Central memory CD4-positive, alpha-beta T cell (primary cell): ENCODE measurements at places on chromosomes 4 and X.

DNA sequence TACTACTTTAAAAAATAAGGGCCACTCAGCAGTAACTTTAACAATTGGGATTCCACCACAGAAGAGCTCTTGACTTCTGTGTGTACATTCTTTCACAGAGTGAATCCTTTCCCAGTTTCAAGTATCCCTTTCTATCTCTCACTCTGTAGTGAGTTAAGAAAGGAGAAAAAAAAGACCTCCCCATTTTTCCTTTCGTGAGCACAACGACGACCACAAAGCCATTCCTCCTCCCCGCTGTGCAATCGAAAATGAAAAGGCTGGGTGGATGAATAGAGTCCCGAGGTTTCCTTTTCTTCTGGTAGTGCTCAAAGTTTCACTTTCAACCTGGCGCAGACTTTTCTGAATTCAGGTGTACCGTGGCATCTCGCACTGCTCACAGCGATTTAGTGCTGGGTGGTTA is 58.0 kb downstream of the TAB3 start:
- peak; percentile 11 for DNase-seq

DNA sequence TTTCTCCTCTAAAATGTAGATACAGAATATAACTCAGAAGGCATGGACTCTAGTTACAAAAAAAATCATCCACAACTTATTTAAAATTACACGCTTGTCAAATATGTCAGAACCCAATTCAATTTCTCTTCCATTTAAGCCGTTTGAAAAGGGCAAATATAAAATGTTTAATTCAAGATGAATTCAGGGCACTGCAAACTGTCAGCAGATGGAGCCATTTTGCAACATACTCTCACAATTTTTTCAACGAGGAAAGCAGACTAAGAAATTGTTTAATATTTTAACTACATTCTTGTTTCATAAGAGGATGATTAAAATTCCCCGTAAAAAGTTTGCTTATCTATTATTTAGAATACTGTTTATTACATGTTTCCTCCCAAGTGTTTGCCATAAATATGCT is 321.3 kb upstream of the CPXCR1 start:
- no peak for DNase-seq

DNA sequence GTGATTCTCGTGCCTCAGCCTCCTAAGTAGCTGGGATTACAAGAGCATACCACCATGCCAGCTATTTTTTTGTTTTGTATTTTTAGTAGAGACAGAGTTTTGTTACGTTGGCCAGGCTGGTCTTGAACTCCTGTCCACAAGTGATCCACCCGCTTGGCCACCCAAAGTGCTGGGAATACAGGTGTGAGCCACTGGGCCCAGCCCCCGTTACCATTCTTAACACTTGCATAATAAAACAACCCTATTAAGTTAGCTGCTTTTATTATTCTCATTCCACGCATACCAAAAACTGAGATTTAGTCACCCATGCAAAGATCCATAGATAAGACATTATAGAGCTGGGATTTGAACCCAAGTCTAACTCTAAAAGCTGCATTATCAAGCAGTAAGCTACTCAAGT is 6.0 kb upstream of the TEX13A start:
- no peak for DNase-seq

DNA sequence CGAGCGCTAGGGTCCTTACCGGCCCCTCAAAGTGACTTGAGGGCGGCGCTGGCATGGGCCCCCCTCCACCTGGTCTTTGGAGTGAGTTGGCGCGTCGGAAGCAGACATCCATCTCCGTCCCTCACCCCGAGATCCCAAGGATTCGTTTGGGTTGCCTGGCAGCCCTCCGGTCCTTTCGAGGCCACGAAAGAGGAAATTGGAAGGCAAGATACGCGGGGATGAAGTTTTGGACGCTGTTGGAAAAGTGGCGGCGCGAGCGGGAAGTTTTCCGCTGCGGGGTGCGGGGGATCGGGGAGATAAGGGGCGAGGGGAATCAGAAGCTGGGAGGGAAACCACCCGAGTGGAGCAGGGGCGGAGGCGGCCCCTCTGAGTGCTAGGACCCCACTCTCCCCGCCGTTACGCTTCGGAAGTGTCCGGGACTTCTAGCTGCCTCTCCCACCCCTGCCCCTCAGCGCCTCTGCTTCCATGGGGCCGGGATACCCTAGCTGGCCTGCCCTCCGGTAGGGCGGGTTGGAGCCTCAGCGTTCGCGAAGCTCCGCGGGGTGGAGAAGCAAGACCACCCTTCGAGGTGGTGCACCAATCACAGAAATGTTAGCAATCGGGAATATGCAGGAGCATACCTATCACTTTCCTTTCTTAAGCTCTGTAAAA is 57.8 kb downstream of the FRMPD3 start:
- DNase-seq: no peak

DNA sequence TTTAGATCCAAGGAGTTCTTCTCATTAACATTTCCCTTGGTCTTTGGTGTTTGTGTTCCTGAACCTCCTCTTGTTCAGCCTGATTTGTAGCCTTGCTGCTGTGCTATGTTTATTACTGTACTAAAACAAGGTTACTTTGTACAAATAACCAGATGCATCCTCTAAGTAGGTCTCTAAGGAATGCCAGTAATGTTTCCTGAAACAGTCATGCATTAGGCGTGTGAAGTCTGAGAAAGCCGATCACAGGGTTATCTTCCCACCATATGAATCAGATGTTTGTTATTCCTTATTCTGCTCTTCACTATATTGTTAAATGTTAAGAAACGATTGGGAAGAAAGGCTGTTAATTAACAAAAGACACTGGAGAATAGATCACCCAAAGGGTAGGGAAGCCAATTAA is 66.9 kb downstream of the GALNTL6 start:
- no peak for DNase-seq

DNA sequence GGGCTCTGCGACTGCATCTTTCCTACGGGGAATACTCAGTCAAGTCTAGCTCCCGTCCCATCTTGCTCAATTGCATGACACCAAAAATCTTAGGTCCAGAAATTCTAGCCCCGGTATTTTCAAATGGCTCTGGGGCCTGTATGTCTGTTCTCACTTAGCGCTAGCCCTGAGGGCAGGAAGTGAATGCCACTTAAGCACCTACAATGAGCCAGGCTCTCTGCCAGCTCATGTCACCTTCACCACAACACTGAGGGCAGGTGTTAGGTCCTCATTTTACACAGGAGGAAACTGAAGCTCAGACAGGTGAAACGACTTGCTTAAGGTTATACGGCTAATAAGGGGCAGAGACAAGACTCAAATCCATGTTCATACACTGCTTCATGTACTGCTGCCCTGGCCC is 282.8 kb downstream of the PPP1R2C start:
- DNase-seq: peak; percentile 10

GRCh38 chrX:38233891-38234667 is 13.4 kb upstream of the SRPX start:
- no peak for DNase-seq

DNA sequence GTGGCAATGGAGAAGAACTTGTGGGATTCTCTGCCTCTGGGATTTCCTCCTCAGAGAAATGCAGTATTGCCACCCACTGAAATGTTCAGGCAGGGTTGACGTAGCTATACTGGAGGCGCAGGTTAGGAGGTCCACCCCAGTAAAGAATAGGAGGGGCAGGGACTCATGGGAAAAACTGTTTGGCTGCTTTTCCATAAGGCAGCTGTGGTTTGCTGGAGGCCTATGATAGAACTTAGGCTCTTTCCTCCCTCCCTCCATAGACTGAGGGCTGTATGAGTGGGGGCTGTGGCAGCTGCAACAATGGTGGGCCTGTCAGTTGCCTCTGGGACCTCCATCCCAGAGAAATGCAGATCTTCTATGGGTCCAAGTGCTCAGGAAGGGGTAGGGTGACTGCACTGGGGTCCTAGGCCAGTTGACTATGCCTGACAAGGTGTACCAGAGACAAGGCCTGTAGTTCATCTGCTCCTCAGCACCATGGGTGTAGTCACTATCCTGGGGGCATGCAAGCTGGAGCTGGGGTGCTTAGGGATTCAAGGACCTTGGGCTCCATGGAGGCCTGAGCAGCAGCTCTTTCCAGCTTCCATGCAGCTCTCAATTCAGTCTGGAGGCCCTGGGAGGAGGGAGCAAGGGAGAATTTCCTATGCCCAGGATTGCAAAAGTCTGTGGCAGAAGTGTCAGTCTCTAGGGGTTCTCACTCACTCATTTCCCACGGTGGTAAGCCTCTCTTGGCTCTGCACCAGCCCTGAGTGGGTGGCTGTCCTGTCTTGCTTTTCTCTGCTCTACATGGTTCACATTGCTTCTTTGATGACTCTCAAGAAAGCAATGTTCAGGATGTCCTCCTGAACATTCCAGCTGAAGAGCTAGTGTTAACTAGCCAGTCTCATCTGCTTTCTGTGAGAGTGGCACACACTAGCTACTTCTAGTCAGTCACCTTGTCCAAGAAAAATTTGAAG is 353.0 kb downstream of the IDS start:
- no peak for DNase-seq

DNA sequence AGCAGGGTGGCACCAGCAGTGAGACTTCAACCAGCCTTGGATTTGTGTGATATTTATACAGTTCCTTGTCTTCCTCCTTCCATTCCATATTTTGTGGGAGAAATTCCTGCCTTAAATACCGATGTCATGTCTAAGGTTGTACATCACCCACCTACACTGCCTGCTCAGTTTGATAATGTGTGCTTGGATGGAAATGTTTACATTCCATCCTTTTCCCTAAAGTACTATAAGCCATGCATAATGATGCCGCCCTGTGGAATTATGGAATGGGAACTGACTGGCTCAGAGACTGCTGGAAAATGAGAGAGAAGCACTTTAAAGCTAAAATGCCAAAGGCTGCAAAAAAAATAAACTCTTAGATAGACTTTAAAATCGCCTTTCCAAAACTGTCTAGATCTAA is 11.3 kb upstream of the GLUD2 start:
- no peak for DNase-seq

DNA sequence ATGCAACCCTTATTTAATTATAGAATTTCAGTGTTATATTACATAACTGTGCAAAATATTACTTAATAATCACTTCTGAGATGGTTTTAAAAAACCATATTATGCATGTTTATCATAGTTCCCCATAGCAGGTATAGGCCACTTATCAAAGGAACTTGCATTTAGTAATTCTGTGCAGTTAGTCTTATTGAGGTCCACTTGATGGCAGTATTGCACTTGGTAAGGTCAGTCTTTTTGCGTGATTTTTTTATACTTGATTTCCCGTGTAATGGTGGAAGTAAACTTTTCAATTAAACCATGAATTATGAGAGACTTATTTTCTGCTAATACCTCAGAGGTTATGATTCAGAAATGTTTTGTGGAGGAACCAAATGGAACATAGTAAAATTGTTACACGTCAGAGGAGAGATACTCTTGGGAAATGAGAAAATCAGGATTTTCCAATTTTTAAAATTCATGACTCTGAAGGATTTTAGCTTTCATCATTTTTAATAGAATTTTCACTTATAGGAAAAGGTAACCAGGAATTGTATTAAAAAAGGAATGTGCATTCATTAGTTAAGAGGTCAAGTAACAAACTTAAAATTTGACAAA is 230.0 kb downstream of the CCSER1 start:
- DNase-seq: no peak

DNA sequence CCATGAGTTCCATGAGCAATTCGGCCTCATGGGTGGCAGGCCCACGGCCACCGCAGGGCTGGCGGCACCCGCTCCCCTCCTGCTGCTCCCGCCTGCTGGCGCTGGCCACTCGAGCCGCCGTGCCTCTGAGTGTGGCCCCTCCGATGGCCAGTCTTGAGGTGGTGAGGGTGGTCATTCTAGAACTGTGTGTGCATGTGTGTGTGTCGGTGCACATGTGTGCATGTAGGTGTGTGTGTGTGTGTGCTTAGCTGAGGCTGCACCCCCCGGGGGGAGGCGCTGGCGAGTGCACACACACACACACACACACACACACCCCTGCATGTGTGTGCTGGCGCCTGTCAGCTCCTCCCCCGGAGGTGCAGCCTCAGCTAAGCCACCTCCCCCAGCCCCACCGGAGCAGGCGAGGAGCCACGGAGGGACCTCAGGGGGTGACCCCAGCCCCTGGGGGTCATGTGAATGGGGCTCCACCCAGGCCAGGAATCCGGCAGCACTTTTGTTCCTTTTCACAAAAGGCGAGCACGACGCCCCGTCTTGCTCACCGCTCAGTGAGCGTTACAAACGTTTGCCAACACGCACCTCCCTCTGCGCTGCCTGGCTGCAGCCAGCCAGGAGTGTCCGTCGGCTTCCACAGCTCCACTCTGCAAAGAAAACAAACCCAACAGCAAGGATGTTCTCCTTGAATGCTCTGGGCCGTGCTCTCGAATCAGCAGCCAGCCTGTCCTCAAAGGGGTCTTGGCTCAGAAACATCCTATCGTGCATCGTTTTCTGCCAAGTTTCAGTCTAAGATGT is 29.9 kb downstream of the FGFRL1 start:
- DNase-seq: no peak

DNA sequence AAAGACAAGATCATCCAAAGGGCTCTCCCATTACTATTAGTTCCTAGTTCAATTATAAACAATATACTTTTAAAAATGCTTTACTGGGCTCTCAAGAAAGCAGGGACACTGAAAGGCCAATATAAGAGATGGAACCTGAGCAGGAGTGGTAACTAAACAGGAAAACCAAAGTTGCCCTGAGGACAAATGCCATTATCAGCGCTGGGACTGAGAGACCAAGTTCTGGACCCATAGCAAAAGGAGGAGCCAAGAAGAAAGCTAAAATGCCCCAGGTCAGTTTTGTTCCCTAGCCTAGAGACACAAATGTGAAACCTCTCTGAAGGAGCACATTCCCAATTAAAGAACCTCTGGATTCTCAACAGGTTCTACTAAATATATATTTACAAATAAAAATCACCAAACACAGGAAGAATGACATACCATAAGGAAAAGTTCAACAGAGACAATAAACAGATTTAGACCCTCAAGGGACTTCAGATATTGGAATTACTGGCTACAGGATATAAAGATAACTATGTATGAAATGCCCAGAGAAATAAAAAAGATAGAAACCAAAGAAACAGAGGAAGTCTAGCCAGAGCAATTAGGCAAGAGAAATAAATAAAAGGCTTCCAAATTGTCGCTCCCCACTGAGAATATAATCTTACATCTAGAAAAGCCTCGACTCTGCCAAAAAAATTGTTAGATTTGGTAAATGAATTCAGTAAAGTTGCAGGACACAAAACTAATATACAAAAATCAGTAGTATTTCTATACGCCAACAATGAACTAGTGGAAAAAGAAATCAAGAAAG is 67.1 kb downstream of the KLHL8 start:
- no peak for DNase-seq

- no peak for DNase-seq
Measured at GRCh38 chr4:93144644-93145043, 683.9 kb upstream of the ATOH1 start.
